ENCODE measurements at places on chromosomes 1 and 21.

- DNase-seq: no peak
These were observed 65.1 kb upstream of the ID3 start for GRCh38 chr1:23624440-23624839.

DNA sequence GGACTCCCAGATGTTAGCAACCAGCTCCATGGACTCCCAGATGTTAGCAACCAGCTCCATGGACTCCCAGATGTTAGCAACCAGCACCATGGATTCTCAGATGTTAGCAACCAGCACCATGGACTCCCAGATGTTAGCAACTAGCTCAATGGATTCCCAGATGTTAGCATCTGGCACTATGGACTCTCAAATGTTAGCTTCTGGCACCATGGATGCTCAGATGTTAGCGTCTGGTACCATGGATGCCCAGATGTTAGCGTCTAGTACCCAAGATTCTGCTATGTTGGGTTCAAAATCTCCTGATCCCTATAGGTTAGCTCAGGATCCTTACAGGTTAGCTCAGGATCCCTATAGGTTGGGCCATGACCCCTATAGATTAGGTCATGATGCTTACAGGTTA lies 8.8 kb downstream of the SON start:
- no peak for DNase-seq

DNA sequence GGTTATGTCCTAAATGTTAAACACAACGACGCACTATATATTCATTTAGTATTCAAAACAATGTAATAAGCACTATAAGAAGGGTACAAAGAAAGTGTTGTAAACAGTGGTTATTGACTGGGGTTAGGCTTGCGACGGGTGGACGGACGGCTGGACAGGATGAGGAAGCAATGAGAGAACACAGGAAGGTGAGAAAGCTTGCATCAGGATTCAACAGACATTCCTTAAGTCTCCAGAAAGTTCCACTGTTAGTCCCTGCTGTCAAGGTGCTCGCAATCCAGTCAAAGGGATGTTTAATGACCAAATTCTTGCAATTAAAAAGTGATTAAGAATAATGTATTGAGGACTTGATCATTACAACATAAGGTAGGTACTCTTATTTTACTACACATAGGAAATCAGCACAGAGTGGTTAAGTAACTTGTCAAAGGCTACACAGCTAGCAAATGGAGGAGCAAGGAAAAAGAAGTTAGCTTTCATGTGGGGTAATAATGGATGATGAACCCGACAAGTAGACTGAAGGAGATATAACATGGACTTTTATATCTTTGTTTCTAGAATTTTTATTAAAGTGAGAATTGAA lies 994 bp upstream of the ACBD6 start:
- no peak for DNase-seq

DNA sequence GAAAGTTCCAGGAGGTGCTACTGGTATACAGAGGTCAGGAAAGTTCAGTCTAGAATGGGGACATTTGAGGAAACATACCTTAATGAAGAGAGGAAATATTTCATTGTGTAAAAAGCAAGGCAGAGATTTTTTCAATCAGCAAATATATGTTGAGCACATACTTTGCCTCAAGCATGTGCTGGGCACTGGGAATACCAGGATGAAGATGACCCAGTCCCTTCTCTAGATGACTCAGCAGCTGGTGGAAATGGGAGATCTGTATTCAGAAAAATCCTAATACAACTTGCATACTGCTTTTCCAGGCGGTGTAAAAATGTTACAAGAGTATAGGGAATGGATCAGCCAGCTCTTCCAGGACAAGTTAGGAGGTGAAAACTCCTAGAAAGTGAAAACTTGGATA lies 229.3 kb downstream of the FGGY start:
- DNase-seq: no peak
